Suppressor macrophage treated with lipopolysaccharide for 1 hour (primary cell): ENCODE measurements at places on chromosomes 3 and 15.
A peak's percentile ranks its signal among the peaks of the same experiment; 100 is the strongest.

- DNase-seq = peak; percentile 84
Measured at GRCh38 chr3:185659942-185660921, 74.1 kb downstream of the SENP2 start.

- no peak for DNase-seq
Measured at GRCh38 chr3:61442696-61443095, 118.7 kb upstream of the PTPRG start.

DNA sequence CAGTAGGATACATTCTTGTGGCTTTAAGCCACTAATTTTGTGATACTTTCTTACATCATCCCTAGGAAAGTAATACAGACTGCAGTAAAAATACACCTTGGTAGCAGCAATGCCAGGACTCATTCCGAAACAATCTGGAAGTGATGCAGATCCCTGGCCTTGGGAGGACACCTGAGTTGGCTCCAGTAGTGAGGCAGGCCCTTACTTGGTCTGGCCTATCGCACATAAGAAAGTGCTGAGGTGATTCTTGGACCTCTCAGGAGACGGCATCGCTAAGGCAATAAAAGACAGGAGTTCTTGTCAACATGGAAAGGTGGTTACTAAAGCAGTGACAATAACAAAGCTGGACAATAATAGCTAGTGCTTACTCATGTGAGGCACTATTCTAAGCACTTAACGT lies 126.5 kb downstream of the SUCNR1 start:
- no peak for DNase-seq

DNA sequence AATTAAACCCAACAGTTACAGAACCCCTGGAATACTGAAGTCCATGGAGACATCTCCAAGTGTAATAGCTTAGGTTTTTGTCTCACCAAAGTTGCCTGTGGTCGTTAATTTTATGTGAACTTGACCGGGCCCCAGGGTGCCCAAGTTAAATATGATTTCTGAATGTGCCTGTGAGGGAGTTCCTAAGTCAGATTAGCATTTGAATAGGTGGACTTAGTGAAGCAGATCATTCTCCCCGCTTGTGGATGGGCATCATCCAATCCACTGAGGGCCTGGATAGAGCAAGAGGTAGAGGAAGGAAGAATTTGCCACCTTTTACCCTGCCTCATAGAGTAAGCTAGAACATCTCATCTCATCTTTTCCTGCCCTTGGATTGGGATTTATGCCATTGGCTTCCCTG lies 203.0 kb downstream of the MYRIP start:
- no peak for DNase-seq
